Muscle of leg (tissue), 16 donors: ENCODE measurements at places on chromosomes 1 and 21. TPM values are rescaled to one million over a fixed set of nuclear protein-coding genes. Genes with fewer than 3 reads are reported as not detected.

The RBP7 gene
- 5.7 TPM for total RNA-seq

DNA sequence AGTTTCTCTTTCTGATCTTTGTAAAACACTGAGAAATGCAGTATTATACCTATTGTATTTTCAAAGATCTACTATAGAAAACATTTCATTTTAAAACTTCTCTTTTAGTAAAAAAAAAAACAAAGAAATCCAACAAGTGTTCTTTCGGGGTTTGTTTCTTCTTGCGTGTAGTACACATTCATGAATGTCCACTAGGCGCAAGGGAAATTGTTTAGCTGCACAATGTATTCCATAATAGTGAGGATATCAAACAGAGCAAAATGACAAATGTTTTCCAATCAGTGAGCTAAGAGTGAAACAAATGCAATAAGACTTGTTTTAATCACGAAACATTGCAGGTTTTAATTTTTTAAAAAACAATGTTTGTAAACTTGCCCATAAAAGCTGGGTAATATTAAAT is 68.6 kb downstream of the LHX8 start:
- H3K4me3 ChIP-seq: no peak overlapping the region
- H3K36me3 ChIP-seq: no peaks in the 10 kb centered on the region
- no peaks in the 10 kb centered on the region for H3K27me3 ChIP-seq
- no peak for DNase-seq
- no peaks in the 10 kb centered on the region for H3K4me1 ChIP-seq
- no peak overlapping the region for H3K27ac ChIP-seq

The CFAP141 gene
- not detected for total RNA-seq

DNA sequence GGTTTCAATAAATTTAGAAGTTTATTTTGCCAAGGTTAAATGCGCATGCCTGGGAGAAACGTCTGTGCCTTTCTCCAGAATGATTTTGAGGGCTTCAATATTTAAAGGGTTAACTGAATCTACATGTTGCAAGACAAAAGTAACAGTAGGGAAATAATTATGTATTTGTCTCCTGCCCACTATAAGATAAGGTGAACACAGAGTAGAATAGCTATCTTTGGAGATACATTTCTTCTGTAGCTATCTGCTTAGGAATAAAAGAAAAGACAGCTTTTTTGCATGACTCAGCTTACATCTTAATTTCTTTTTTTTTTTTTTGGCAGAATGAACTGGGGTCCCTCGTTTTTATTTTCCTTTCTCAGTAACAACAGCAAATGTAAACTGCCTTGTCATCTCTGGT is 1351.6 kb downstream of the AMY1C start:
- H3K27me3 ChIP-seq: no peaks in the 10 kb centered on the region
- no peak overlapping the region for H3K27ac ChIP-seq
- no peaks in the 10 kb centered on the region for H3K4me1 ChIP-seq
- DNase-seq: no peak
- H3K36me3 ChIP-seq: no peaks in the 10 kb centered on the region
- H3K4me3 ChIP-seq: no peak overlapping the region

GRCh38 chr1:29470087-29470787 is 233.9 kb downstream of the PTPRU start:
- no peaks in the 10 kb centered on the region for H3K36me3 ChIP-seq
- no peak overlapping the region for H3K27ac ChIP-seq
- peaks cover 3% of the 10 kb centered on the region for H3K4me1 ChIP-seq
- H3K27me3 ChIP-seq: peaks cover 12% of the 10 kb centered on the region

GRCh38 chr1:89064632-89065031 is 376 bp downstream of the GBP1 start:
- no peaks in the 10 kb centered on the region for H3K36me3 ChIP-seq
- DNase-seq: peak; percentile 37
- H3K27ac ChIP-seq: peak overlapping the region; percentile 92
- H3K27me3 ChIP-seq: no peaks in the 10 kb centered on the region
- peak overlapping the region; percentile 41 for H3K4me3 ChIP-seq

DNA sequence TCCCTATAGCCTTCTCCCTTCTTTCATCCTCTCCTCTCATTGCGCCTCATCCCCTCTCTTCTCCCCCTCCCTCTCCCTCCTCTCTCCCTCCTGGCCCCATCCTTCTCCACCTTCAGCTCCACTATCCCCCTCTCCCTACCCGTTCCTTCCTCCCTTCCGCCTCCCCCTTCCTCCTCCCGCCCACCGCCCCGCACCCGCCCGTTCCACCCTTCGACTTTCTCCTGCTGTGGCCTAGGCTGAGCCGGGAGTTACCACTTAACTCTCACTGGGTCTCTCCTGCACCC is 1.6 kb downstream of the NPR1 start:
- peaks cover 62% of the 10 kb centered on the region for H3K27me3 ChIP-seq
- DNase-seq: no peak
- H3K4me1 ChIP-seq: peaks cover 15% of the 10 kb centered on the region
